ENCODE measurements at places on chromosomes 5 and 9. TPM values are rescaled to one million over a fixed set of nuclear protein-coding genes. Genes with fewer than 3 reads are reported as not detected.

GRCh38 chr9:123431581-123431980 lies 75.6 kb downstream of the CRB2 start:
- DNase-seq, result no peak

GRCh38 chr5:85670417-85670816 lies 947.3 kb upstream of the COX7C start:
- no peak for DNase-seq

DNA sequence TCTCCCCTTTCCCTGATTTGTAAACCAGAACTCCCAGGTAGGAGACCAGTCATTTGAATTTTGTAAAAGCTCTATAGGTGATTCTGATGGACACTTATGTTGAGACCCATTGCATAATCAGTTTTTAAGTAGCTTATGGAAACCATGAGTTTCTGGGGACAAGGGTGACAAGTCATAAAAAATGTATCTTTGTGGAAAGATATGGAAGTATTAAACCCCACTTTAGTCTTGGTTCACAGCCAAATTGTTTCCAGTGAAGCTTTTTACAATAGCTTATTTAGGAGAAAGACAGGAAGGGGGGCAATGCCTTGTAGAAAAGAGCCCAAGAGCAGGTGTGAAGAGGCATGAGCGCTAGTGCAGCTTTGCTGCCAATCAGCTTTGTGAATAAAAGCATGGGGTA lies 453 bp upstream of the CCL28 start:
- no peak for DNase-seq

Gene CD180
- total RNA-seq, result 2.0 TPM

DNA sequence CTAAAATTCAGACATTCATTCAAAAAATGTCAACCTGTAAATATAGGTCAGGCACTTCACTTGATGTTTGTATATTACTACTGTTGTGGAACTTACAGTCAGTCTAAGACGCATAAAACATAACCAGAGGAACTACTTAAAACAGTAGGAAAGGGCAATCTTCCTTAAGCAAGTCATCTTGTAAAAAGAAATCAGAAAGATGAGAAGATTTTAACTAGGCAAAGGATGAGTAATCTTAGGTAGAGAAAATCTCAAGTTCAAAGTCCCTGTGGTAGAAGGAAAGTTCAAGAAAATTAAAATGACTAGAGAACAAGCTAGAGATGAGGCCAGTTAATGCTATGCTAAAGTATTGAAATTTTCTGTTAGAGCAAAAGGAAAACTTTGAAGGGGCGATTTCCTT lies 152.4 kb downstream of the RAPGEF6 start:
- no peak for DNase-seq

GRCh38 chr9:5949103-5949699 lies 58.5 kb downstream of the MLANA start:
- DNase-seq, result no peak

Gene BHMT2
- 20.8 TPM for total RNA-seq

GRCh38 chr5:174344335-174344734 lies 298.8 kb downstream of the NSG2 start:
- DNase-seq, result no peak

GRCh38 chr9:9299134-9299533 lies 1313.7 kb downstream of the PTPRD start:
- DNase-seq, result no peak

Gene SPATA31A7
- not detected for total RNA-seq

- no peak for DNase-seq
Observed at GRCh38 chr5:115661101-115661500, 35.3 kb upstream of the TMED7 start.

- DNase-seq, result no peak
Observed at GRCh38 chr9:81517954-81518353, 171.4 kb downstream of the TLE1 start.

GRCh38 chr9:99628849-99629620 lies 192.7 kb upstream of the NR4A3 start:
- no peak for DNase-seq

GRCh38 chr5:17992291-17992690 lies 358.0 kb downstream of the TAF11L14 start:
- no peak for DNase-seq

DNA sequence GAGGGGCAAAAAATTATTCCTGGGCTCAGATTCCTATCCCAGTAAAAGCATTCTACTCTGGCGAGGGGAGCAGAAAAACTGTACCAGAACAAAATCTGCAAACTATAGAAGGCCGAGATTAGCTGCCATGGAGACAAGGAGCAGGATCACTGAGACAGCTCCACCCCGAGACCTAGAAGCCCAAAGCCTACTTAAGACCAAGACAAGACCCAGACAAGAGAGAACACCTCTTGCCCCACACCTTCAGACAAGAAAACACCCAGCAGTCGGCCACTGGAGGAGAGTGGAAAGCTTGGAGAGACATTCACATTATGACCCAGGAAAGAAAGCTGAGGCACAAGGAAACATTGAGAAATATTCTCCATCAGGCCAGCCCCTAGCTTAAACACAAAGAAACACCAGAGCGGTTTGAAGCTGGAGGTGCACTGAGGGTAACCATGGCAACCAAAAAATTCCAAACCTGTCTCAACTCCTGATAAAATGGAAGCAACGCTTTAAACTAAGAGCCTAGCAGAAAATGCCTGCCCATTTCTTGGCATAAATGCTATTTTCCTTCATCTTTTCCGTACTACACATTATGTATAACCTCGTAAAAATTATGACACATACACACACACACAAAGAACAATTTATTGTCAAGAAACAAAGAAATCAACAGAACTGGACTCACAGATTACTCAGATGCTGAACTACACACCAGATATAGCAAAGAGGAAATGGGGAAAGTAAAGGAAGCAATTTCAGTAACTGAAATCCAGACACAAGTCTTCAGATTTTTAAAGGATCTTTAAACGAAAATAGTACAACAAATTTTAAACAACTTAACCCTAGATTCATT lies 53.8 kb upstream of the FTMT start:
- no peak for DNase-seq

DNA sequence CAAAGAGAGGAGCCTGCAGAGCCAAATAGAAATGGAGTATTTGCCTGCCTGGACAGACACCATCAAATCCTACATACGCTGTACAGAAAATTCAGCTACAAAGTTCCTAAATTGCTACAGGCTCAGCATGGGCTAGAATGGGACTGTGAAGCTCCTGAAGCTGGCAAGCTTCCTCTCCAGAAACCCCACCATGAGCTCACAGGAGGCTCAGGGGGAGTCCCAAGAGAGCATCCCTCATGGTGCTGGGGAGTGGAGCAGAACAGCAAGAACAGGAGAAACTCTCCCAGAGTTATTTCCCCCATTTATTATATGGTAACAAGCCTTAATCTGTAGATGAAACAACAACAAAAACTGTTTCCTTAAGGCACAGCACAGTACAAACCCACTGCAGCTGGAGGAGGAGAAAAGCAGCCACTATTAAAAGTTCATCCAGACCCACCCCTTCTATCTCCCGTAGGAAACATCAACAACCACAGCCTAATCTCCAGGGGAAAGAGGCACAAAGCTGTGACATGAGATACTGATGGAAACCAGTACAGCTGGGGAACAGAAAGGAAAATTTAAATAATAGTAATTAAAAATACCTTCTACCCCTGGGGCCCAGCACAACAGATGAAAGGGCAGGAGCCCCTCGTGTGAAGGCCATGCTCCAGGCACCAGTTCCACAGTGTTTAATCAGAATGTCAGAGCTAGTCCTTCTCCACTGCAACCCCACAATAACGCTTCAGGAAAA lies 548.5 kb downstream of the MTRR start:
- no peak for DNase-seq

DNA sequence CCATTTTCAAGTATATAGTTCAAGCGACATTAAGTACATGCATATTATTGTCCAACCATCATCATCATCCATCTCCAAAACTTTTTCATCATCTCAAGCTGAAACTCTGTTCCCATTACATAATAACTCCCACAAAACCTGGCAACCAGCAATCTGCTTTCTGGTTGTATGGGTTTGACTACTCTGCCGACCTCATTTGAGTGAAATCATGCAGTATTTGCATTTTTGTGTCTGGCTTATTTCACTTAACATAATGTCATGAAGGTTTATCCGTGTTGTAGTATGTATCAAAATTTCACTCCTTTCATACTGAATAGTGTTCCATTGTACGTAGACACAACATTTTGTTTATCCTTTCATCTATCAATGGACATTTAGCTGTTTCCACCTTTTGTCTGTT lies 74.8 kb downstream of the SGCD start:
- no peak for DNase-seq

Gene GMCL2
- total RNA-seq, result not detected

Gene CDO1
- total RNA-seq, result 153 TPM

GRCh38 chr5:172380987-172381643 lies 73.2 kb downstream of the SH3PXD2B start:
- no peak for DNase-seq
